ENCODE measurements at places on chromosomes 13 and 19. TPM values are rescaled to one million over a fixed set of nuclear protein-coding genes. Genes with fewer than 3 reads are reported as not detected.

DNA sequence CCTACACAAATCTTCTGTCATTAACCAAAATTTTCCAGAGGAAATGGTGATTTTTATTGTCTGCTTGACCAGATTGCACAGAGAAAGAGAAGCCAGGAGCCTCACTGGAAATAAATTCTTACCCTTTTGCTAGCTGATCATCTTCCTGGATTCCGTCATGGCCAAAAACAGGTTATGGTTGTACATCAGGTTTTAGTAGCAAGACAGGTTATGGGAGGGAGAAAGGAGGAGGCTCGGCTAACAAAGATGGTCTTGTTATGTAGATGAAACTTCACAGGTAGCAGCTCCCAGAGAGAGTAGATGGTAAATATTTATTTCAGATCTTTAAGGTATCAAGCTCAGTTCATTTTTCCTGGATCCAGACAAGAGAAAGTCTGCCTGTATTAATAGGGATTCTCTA lies 19.7 kb upstream of the CEACAM3 start:
- no peak for DNase-seq

Gene KLK14
- 0.18 TPM for polyA plus RNA-seq

DNA sequence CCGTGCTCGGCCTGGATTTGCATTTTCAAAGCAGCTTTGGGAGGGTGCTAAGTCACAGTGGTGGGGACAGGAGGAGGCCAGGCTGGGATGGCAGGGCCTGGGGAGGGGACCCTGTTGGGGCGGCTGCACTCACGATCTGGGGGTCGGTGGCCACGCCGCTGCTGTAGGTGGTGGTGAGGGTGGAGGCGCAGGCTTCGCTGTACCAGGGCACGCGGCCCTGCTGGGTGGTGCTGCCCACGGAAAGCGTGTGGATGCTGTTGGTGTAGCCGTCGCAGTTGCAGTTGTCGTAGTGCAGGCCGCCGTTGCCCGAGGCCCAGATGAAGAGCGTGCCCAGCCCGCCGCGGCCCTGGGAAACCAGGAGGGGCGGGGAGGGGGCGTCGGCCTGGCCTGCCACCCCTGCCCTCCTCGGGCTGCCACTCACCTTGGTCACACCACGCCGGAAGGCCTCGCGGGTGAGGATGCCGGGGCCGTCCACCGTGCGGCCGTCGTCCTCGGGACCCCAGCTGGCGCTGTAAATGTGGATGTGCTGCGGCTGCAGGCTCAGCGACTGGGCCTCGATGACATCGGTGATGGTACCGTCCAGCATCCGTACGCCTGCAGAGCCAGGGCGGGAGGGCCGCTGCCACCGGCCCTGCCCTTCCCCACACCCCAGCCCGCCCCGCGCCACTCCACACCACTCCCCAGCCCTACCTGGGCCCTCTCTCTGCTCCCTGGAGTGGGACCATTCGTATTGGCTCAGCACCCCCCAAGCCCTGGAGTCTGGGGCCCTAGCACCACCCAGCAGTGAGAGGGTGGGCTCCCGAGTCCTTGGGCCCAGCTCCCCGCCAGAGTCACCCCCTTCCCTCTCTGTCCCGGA lies 3.2 kb downstream of the PCSK4 start:
- DNase-seq: no peak

Gene SPACA6
- 6.1 TPM for polyA plus RNA-seq

DNA sequence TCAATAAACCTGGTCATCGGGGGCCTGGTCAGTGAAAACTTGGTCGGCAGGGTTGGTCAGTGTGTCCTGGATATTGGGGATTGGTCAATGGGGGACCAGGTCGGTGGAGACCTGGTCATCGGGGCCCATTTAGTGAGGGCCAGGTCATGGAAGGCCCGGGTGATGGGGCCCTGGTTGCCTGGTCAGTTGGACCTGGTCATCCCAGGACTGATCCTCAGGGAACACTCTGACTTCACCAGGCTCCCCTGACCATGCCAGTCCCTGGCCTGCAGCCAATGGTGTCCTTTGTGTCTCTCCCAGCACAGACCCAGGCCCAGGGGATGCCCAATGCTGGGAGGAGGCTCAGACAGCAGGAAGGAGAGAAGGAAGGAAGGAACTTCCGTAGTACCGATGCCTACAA lies 42.1 kb upstream of the TPM4 start:
- DNase-seq: no peak

DNA sequence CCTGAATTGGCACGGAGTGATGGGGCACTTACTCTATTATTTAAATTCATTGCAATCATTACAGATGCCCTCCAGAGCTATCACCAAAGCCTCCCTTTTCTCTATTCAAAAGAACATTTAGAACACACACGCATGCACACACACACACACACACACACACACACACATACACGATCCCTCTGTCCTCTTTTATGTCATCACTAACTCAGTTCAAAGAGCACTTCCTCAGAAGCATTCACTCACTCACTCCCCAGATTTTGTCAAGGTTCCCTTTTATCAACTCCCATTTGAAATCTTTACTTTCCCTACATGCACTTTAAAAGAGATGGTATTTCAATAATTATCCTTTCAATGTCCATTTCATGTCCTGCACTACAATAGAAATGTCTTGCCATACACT lies 22.4 kb upstream of the IGFL4 start:
- DNase-seq: no peak

- DNase-seq: no peak
Observed at GRCh38 chr19:47172666-47173455, 42.2 kb downstream of the SAE1 start.

Gene ZNF100
- polyA plus RNA-seq: 8.3 TPM

GRCh38 chr13:29497137-29497654 lies 98.3 kb downstream of the SLC7A1 start:
- DNase-seq: peak; percentile 81

Gene ZNF566
- 8.0 TPM for polyA plus RNA-seq

DNA sequence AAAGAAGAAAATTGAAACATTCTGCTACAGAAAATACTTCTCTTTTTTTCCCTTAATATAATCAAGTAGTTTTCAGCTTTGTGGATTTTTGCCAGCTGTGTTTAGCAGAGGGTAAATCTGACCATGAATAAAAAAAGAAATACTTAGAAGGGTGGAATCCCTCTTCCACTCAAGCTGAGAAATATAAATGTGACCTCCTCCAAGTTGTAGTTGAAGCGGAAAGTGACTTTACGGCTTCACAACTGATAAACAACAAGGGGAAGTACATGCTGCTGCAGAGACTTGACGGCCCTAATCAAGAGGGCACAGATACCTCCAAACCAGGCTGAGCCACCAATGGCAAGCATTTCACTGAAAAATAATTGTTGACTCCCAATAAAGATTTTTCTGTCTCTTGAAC lies 785.0 kb downstream of the SLITRK5 start:
- DNase-seq: no peak

- DNase-seq: no peak
Observed at GRCh38 chr13:37123337-37123736, 17.9 kb upstream of the CSNK1A1L start.

DNA sequence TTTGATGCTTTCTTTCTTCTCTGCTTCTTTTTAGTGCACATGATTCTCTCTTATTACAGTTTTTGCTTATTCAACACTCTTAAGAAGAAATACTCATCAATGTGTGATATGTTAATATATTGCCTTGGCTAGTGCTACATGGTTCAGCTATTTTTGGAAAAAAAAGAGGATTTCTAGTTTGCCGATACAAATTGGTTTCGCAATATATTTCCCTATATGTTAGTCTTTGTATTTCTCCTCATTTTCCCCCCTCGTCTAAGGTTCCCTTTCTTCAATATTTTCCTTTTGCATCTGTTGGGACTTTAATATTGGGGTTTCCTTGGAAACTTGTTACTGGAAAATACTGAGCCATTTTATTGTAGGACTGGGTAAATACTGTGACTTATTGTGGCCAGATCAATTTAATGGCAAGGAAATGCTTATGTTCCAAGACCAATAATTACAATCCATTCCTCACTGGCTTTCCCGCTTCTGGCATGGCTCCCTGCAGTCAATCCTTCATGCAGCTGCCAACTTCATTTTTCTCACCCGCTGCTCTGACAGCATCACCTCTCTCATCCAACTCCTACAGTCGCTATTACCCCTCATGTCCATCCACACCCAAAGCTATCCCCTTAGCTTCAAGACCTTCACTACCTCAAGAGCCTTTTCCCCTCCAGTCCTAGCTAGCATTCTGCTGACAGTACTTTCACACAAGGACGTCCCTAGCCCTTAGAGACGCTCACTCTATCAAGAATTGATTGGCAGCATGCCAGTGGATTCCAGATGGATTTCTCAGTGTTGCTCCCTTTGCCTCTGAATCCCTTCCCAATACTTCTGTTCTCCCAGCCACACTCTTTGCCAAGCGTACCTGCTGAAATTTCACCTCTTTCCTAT lies 280.1 kb upstream of the TMTC4 start:
- DNase-seq: peak; percentile 11

DNA sequence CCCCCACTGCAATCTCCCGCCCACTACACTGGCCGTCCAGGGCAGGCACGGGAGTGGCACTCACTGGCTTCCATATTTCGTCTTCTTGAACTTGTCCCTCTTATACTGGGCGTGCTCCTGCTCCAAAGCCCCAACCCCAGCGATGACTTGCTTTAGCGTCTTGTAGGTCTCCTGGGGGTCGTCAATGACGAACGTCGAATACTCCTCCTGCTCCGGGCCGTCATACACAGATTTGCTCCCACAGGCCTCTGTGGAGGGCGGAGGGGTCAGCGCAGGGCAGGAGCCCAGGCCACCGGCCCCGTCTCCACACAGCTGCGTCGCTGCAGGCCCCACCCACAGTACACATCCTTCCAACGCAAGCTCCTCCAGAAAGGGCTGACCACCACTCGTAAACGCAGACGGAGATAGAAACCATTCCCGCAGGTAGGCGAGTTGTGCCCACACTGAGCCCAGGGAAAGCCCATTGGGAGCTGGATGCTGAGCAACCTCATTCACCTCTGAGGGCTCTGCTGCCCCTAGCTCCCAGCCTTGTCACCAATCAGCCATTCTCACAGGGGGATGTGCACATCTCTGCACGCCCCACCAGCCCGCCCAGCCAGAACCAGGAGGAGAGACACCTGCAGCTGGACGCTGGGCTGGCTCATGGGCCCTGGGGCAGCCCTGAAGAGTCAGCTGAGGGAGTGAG lies 7.9 kb upstream of the C13orf46 start:
- no peak for DNase-seq

DNA sequence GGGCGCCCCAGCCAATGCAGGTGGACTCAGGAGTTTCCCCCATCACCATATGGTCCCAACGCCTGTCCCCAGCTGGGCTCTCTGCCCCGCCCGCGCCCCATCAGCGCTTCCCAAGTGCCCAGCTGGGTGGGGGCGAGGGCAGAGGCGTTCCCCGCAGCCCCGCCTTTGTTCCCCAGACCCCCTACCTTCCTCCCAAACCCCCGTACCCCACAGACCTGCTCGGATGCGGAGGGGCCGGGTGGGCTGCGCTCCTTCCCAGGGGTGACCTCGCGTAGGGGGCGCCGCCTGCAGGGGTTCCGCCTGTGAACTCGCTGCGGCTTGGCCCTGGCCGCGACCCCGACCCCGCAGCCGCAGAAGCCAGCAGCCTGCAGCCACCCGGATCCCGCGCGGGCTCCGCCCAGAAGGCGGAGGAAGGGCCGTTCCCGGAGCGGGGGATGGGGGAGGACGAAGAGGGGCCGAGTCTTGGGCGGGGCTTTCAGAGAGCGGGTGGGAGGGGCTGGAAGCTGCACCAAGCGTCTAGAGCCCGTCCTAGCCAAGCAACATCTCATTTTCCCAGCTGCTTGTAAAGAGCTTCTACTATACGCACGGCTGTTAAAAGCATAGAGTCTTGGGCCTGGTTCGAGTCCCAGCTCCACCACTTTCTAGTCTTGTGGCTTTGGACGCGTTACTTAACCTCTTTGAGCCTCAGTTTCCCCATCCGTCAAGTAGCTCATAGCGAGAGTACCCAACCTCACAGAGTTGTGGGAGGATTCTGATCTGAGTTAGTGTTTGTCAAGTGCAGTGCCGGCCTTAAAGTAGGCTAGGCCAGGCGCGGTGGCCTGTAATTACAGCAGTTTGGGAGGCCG lies at the start of gene RAB3D:
TSS of gene RAB3D (minus strand) at position 404 of the 845 bp plus-strand sequence. CDS start 2,258 bp downstream, outside the sequence.
- peak; percentile 95 for DNase-seq

Gene PABPC3
- polyA plus RNA-seq: 0.30 TPM

DNA sequence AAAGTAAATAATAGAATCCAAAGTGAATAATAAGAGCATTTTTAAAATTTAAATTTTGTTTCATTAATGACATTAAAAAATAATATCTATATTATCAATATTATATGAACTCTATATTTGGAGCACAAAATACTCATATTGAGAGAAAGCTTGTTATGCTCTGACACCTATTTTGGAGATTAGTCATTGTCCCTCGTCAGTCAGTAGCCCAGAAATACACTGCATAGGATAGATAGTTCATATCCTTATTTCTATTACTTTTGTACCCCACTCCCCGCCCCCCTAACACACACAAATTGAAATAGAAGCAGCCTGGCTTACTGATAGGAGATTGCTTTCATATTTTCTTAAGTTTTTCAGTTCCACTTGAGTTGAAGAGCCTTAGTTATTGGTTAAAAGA lies 652.8 kb downstream of the PCDH9 start:
- no peak for DNase-seq

DNA sequence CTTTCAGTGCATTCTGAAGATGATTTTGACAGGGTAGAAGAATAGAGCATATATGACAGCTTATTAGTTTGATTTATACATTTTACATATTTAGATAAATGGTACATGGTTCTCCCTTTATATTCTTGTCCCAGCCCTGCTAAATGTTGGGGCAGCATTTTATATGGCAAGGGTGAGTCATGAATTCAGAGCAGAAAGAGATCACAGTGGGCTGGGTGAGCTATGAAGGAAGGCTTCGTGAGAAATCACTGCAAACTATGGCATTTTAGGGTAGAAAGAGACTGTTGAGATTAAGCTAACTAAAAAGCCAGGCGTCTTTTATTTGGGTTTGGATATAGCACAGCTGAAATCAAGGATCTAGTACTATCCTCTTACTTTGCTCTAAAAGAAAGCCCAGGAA lies 23.9 kb upstream of the METTL21C start:
- DNase-seq: no peak

DNA sequence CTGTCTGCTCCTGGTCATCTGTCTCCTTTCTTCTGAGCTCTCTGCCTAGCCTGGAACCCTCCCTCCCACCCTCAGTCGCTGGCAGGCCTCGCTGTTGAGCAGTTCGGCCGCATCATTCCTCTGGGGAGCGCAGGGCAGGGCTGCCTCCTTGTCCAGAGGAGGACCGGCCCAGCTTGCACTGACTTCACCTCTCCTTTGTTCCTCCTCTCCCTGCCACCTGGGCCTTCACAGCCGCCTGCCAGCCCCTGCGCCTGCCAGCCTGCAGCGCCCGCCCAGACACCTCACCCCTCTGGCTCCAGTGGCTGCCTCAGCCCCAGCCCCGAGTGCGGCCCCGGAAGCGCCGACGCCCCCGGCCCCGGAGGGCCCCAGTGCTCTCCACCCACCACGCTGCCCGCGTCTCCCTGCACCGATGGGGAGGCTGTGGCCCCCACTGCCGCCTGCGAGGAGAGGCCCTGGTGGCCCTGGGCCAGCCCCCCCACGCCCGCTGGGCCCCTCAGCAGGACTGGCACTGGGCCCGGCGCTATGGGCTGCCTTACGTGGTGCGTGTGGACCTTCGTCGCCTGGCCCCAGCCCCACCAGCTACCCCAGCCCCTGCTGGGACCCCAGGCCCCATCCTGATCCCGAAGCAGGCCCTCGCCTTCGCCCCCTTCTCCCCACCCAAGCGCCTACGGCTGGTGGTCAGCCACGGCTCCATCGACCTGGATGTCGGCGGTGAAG lies 7.2 kb downstream of the KMT5C start:
- DNase-seq: no peak

Gene C19orf73
- 0.26 TPM for polyA plus RNA-seq

Gene ZNF415
- 8.6 TPM for polyA plus RNA-seq

Gene GRK1
- 0.39 TPM for polyA plus RNA-seq

Measured in muscle of back (tissue), 13 donors.